ENCODE measurements at places on chromosomes 13 and 19.

DNA sequence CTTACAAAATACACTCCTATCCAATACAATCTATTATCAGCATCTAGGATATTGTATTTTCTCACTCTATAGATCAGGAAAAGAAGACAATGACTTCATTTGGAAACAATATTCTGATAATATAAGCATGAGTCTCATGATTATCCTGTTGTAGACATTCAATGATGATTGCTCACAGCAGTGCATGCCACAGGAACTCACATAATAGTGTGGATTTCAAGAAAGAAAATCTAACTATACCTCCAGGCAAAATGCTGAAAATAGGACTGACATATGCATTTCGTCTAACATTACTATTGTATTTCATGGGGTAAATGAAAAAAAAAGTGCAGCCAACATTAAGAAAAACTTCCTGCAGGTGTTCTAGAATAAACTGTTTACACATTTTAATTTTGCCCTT, 122.6 kb downstream of the POSTN start:
- no peak for DNase-seq

DNA sequence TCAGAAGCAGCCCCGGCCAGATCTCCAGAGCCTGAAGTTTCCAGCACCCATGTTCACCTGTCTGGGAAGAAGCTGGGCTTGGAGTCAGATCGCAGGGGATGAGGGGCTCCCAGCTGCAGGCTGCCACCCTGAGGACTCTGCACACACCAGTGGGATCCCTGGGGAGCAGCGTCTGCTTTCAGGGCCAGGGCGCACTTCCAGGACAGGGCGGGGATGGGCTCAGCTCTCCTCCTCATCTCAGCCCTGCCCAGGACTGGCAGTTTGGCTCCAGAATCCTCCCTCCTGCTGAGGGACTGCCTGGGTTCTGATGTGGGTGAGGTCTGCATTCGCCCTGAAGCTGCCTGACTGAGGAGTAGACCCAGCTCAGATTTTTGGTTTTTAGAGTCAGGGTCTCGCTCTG, 3.5 kb downstream of the SLC7A9 start:
- DNase-seq: no peak

GRCh38 chr19:1057176-1057855, 9.7 kb upstream of the ARHGAP45 start:
- DNase-seq: no peak

- DNase-seq: no peak
Observed at GRCh38 chr13:48559638-48560320, 26.9 kb upstream of the RCBTB2 start.

GRCh38 chr13:29318741-29319140, 276.7 kb downstream of the SLC7A1 start:
- DNase-seq: no peak

DNA sequence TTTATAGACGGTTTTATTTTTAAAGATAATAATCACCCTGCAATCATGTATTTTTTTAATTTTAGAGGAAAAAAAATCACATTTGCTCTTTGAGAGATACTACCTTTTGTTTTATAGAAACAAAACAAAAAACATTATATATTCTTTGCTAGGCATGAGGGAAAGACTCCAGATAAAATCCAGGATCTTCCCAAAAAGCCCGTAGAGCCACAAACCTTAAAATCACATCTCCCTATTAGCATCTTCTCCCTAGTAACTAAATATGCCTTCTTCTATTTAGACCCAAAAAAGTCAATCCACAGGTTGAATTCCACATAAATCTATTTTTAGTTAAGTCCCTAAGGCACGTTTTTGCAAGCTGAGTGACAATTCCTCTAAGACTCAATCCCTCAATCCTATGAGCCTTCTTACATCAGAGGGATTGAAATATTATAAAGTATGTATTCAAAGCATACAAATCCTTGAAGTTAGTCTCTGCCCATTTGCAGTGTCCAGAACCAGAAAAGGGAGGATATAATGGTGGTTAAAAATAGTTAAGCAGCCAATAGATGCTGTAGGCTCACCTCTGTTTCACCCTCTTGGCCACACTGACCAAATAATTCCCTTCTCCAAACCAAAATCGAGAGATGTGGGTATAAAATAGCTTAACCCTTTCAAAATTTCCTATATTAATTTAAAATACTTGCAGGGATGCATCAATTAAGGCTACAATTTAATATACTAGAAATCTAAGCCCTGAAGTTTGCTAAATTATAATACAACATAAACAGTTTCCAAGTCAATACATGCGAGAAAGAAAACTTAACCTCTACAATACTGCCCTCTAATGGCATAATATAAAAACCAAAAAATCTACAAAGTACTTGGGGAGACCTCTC, 64.0 kb downstream of the SERP2 start:
- no peak for DNase-seq

DNA sequence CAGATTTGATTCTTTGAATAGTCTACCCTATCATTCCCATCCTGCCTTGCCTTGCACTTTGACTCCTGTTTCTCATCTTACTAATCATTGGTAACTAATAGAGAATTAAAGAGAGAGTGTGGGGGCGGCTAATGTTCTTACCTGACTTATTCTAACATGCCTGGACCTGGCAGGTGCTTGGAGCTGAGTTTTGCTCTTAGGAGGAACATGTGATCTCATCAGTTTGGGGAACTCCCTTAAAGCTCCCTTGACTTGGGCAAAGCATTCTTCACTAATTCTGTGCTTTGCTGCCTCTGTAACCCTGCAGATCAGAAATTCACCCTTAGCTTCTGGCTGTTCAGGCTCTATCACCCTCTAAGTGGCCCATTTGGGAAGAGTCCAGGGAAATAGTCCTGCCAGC, 861.1 kb downstream of the GPC5 start:
- DNase-seq: no peak

- no peak for DNase-seq
Observed at GRCh38 chr13:28817204-28817603, 2.9 kb upstream of the MTUS2 start.

DNA sequence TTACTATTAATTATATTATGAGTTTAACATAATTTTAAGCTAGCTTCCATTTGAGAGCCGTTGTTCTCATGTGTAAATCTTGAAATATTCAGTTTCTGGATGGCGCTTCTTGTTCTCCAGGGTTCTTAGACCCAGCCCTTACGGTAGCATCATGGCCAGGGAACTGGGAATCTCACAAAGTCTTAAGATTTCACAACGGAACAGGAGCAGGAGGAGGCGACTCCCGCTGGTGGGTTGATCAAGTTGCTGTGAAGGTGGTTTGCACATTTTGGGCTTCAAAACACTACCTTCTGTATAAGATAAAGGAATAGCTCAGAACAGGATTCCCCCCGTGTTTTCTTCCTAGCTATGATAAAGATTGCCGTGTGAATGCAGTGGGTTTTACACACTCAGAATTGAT, 2.8 kb downstream of the NAXD start:
- DNase-seq: no peak

GRCh38 chr13:44747179-44747578, 171.0 kb upstream of the TSC22D1 start:
- DNase-seq: no peak

- no peak for DNase-seq
Observed at GRCh38 chr19:4974880-4975469, 6.1 kb downstream of the KDM4B start.

GRCh38 chr13:72834601-72835000, 52.7 kb downstream of the PIBF1 start:
- DNase-seq: no peak

- no peak for DNase-seq
Observed at GRCh38 chr13:60335531-60335930, 61.5 kb upstream of the TDRD3 start.

DNA sequence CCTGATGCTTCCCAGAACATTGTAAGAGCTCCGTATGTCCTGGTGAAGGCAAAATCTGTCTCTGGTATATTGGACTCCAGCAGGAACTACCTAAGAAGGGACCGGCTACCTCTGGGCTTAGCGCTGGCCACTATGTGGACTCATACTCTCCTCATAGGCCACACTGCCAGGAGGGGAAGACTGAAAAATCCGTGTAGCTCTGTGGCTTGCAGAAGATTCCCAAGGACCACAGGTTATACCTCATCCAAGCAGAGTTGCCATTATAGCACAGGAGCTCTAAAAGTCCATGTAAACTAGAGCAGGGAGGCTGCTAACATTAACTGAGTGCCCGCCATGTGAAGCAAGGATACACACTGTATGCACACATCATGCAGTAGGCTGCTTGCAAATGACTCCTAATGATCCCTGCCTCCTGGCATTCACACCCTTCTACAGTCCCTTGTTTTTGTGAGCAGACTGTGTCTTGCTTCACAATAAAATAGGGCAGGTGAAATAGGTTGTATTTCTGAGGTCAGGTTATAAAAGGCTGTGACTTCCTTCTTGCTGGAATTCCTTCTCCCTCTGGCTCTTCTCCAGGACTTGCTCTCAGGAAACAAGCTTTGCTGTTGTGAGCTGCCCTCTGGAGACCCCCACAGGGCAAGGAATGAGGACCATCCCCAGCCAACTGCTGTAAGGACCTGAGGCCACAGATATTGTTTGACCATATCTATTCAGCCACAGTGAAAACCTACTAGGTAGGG, 192.6 kb upstream of the UBL3 start:
- DNase-seq: no peak

DNA sequence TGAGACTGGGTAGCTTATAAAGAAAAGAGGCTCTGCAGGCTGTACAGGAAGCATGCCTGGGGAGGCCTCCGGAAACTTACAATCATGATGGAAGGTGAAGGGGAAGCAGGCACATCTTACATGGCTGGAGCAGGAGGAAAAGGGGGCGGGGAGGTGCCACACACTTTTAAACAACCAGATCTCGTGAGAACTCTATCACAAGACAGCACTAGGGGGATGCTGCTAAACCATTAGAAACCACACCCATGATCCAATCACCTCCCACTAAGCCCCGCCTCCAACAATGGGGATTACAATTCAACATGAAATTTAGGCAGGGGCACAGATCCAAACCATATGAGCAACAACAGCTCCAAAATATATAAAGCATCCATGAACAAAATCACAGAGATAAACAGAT, 46.5 kb upstream of the GTF2F2 start:
- no peak for DNase-seq

DNA sequence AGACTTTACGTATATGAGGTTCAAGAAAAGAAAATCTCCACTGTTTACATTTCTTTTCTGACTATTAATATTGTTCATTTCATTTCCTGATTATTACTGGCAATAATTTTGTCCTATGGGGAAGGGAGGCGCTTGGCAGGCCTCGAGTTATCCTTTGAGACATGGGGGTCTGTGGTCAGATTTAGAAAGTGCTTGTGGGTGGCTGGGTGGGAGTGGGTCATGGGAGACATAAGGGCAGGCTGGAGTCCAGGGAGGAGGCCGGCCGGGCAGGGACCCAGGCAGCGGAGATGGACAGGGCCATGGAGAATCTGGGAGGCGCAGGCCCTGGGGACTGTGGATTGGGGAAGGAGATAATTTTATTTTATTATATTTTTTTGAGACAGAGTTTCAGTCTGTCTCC, 40.1 kb downstream of the LTBP4 start:
- DNase-seq: no peak

GRCh38 chr19:53818756-53819155, 5.4 kb downstream of the NLRP12 start:
- no peak for DNase-seq

GRCh38 chr13:45207319-45207718, 6.5 kb upstream of the KCTD4 start:
- DNase-seq: no peak

GRCh38 chr19:52297601-52298364, 814 bp downstream of the ZNF480 start:
- no peak for DNase-seq

GRCh38 chr13:24162604-24163003, 2.1 kb downstream of the SPATA13 start:
- DNase-seq: no peak

DNA sequence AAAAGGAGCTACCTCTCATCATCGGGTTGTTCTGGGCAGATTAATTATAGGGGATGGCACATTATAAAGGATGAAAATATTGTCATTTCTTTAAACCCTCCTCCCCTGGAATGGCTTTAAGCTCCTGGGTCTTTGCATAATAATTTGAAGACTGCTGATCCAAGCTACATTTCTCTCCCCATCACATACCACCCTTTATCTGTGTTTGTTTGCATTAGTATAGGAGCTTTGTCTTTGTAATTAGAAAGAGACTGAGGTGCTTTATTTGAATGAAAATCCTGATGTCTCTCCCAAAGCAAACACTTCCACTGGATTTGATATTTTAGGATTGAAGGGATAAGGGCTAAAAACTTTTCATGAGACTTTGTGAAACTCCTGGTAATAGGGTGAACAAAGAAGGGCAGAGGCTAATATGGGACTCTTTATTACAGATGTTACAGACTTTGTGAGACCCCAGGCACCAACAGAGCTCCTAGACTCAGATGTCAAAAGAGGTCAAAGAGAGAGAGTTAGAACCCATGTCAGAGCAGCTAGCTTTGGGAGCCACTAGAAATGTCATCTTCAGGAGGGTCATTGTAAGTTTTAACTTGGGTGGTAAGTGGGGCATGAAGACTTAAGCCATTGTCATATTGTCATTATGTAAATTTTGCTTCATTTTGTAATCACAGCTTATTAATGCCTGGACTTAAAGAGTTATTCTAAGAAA, 75.3 kb upstream of the RXFP2 start:
- no peak for DNase-seq

- no peak for DNase-seq
Observed at GRCh38 chr13:81762449-81762848, 1421.5 kb upstream of the SPRY2 start.

DNA sequence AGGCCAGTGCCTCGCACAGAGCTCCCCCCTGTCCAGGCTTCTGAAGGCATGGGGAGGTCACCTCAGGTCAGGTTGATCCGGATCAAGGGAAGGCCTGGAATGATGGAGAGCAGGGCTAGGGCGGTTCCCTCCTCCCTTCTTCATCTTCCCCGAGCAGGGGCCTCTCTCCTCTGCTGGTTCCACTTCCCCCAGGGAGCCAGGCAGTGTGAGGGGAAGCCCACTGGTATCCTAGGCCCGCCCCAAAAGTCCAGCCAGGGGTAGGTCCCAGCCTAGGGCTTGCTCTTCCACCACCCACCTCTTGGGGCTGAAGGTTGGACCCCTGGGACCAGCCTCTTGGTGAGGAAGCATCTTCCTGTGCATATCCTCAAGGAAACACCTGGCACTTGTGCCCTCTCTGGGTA, 16.4 kb upstream of the PRR19 start:
- no peak for DNase-seq

GRCh38 chr19:21335721-21336120, 6.5 kb upstream of the ZNF708 start:
- DNase-seq: no peak

DNA sequence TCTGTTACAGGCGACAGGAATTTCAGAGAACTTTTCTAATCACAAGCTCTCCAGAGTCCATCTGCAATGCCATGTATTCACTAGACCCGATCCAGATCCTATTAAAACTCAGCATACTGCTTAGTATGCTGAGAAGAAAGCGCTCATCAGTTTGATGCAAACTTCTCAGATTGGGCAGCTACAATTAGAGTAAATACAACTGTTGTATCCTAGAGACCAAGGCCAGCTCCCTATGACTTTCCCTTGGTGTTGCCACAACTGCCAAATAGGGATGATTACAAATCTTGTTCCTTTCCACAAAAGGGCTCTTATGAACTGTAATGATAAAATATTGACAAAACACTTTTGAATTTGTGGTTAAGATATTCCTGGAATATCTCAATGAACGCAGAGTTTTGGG, 191.2 kb downstream of the SPRY2 start:
- no peak for DNase-seq
